ENCODE measurements at places on chromosomes 4 and X.

GRCh38 chr4:145644699-145645098, 25.5 kb downstream of the MMAA start:
- DNase-seq: no peak

DNA sequence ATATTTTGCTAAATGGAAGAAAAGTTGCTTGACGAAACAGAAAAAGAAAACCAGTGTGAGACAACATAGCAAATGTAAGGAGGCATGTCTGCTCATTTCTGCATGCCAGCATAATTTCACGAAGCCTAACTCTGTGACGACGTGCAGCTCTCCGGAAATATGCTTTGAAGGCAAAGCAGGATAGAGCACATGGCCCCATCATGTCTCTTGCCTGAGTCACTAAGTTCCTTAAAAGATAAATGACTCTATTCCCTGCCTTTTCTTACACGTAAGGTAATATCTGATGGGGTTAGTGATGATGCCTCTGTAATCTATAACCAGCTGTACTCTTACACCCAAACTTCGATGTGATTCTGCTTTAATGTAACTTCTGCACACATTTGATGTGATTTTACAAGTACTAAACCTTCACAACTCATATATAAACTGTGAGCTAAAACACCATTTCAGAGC, 64.5 kb downstream of the ANXA3 start:
- DNase-seq: no peak

- no peak for DNase-seq
These were observed 21.7 kb upstream of the CSN1S1 start for GRCh38 chr4:69909195-69909594.

GRCh38 chrX:83860846-83861245, at the start of gene CYLC1:
TSS of gene CYLC1 (plus strand) at chrX:83861146. CDS start at chrX:83861183, 37 bp downstream.
- no peak for DNase-seq

- no peak for DNase-seq
These were observed 22.9 kb upstream of the TRIM2 start for GRCh38 chr4:153181293-153181692.

- no peak for DNase-seq
These were observed 117.2 kb downstream of the TEX13C start for GRCh38 chrX:125436855-125437254.

GRCh38 chr4:41632481-41633073, 94.6 kb downstream of the LIMCH1 start:
- no peak for DNase-seq

GRCh38 chr4:10371869-10372471, 85.3 kb downstream of the ZNF518B start:
- DNase-seq: no peak

DNA sequence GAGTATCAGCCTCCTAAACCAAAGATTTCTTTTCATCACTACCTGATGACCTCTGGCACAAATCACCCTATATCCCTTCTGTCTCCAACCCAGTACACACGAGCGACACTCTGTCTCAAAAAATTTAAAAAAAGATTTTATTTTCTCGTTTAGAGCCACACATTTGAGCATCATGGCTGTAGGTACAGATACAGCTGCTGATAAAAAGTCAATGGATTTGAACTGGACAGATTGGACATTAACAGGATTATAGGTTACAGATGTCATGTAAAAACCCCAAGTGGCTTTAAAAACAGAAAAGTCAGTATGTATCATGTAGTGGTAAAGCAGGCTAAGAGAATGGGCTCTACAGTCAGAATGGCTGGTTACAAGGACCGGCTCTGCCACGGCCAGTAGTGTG, 171.1 kb downstream of the SCFD2 start:
- no peak for DNase-seq

DNA sequence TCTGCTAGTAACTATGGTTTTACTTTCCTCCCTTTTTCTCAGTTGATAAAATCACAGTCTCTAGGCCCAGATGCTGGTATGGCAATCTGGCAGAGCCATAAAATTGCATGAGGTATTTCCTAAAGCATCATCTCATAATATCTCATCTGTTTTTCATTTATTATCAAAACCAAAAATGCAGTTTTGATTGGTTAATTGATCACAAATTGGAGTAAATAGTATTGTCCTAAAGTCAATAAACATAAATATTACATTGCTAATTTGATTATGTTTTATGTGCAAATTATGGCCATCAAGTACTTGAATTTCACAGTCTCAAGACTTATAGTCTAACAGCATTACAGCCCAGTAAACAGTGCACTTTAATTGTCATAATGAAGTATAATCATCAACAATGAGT, 2365.6 kb downstream of the ARAP2 start:
- DNase-seq: no peak

DNA sequence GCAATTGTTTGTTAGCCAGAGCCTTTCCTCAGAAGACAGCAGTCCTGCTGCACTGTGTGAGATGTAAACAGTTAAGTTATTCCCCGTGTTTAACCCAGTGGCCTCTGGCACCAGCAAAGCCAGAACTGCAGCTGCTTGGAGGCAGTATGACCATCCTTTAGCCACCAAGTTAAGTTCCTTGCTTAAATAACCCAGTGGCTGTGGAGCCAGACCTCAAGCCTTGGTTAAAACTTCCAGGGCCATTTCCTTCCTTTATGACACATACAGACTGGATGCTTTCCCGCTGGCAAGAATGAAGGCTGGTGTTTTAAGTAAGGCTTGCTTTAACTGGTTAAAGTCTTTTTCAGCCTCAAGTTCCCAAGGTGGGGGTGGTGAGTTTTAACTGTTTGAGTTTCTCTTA, 379.8 kb downstream of the DCAF12L2 start:
- DNase-seq: no peak

All from activated CD4-positive, alpha-beta memory T cell treated with anti-CD3 and anti-CD28 coated beads, Interleukin-2, amount 10 ng/mL, durations not matched to agents 7 days and 5 days (primary cell).